Aortic smooth muscle cell (primary cell): ENCODE measurements at places on chromosomes 3 and 15. TPM values are rescaled to one million over a fixed set of nuclear protein-coding genes. Genes with fewer than 3 reads are reported as not detected.

Gene ERC2
- total RNA-seq: 0.37 and 0.53 TPM in 2 replicates

Gene GOLGA6L4
- total RNA-seq: 0.92 and 1.4 TPM in 2 replicates

Gene HTR3E
- not detected in 2 replicates for total RNA-seq

Gene FAM219B
- 38.2 and 38.7 TPM in 2 replicates for total RNA-seq

Gene SECISBP2L
- total RNA-seq: 32.8 and 35.9 TPM in 2 replicates

Gene BNC1
- total RNA-seq: 0.06 and 0.13 TPM in 2 replicates

Gene ATP8B4
- 0.75 and 1.5 TPM in 2 replicates for total RNA-seq

Gene RASGRP1
- total RNA-seq: 0.12 TPM in 1 of 2 replicates, not detected in the other

Gene EPHA6
- total RNA-seq: 0.13 TPM in 1 of 2 replicates, not detected in the other

Gene TGM4
- 0.13 TPM in 1 of 2 replicates, not detected in the other for total RNA-seq

Gene USP19
- 37.3 and 40.2 TPM in 2 replicates for total RNA-seq

Gene C2CD4B
- total RNA-seq: 0.26 and 0.31 TPM in 2 replicates

Gene SI
- not detected in 2 replicates for total RNA-seq

Gene FANCI
- 18.8 and 32.9 TPM in 2 replicates for total RNA-seq

Gene ISLR2
- total RNA-seq: not detected in 2 replicates

Gene RFC4
- 16.4 and 27.2 TPM in 2 replicates for total RNA-seq

Gene GCNT3
- total RNA-seq: under 0.01 TPM in 1 of 2 replicates, not detected in the other

Gene LRTM1
- total RNA-seq: not detected in 2 replicates

Gene AADACL2
- total RNA-seq: not detected in 2 replicates

Gene TMEM212
- not detected in 2 replicates for total RNA-seq

Gene GP5
- 0.26 and 0.44 TPM in 2 replicates for total RNA-seq

Gene P3H2
- total RNA-seq: 1.1 and 1.7 TPM in 2 replicates

Gene EPHA3
- total RNA-seq: 1.7 and 3.0 TPM in 2 replicates
